ENCODE measurements at places on chromosomes 6 and 20. TPM values are rescaled to one million over a fixed set of nuclear protein-coding genes. Genes with fewer than 3 reads are reported as not detected.

DNA sequence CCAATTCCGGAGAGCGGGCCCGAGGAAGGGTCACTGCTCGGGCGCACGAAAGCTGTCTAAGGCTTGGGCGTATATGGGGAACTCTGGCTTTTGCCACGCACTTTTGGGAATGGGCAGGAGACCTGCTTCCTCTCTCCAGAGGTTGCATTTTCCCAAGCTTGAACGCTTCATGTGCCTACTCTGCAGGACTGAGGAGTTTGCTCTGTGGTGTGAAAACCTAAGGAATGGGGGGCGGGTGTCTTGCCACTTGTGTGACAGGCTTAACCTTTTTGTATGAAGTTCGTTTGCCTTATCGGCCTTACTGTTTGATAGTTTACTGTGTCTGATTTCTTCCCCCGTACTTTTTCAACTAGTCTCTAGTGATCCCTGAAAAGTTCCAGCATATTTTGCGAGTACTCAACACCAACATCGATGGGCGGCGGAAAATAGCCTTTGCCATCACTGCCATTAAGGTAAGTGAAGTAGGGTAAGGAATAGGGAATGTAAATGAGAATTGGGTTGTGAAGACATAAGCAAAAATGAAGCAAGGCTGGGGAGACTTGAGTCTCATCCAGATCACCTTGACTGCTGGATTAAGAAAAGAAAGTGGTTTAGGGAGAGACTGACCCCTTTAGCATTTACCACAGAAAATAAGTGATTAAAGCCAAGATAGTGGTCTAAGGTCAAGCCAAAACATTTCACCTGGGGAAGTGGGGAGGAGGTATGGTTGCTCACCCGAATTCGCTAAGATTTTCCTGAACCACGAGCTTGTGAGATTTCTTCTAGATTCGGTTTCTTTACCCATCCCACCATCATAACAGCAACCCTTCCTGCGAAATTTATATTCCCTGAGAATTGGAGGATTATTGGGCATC, 627 bp downstream of the RPS18 start:
- no peak for DNase-seq

DNA sequence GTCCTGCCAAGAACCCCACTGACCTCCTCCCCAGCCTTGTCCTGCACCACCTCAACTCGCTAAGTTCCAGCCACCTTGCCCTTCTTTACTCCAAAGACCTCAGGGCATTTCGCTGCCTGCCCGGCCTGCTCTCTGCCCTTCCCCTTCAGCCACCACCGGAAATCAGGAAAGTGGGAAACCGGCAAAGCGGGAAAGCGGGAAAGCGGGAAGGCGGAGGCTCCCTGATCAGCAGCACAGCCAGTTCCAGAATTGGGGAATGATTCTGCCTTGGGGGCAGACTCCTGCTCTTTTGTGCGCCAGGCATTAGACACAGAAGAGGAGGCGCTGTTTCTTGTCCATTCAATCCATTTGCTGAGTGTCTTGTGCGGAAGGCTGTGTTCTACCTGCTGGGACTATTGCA, 111.3 kb downstream of the ZDHHC14 start:
- DNase-seq: no peak

- DNase-seq: no peak
These were observed 133.2 kb downstream of the SNX5 start for GRCh38 chr20:17835240-17835933.

DNA sequence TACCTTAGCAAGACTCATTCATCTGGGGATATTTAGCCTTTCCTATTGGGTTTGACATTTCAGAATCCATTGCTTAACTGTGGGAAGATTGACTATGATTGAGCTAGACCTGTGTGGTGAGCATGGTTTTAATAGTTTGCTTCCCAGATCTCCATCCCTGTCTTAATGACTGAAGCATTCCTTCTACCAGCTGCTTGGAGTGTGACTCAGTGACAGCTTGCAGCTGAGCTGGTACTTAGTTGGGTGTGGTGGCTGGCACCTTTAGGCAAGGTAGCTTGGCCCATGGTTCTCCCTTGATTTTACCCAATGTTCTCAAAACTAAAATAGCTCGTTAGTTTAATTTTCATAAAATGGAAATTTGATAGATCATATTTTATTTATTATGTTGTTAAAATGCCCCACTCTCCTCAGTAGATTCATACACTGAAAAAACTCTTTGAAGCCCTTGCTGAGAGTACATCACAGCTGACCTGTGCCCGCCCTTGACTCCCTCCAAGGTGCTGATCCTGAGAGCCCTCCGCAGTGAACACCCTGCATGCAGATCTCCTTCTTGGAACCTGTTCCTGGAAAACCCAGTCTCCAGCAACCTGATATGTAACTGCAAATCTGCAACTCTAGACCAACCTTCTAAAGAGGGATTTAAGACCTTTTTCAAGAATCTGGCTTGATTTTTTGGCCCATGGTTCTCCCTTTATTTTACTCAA, 19.1 kb downstream of the DOK5 start:
- DNase-seq: no peak

DNA sequence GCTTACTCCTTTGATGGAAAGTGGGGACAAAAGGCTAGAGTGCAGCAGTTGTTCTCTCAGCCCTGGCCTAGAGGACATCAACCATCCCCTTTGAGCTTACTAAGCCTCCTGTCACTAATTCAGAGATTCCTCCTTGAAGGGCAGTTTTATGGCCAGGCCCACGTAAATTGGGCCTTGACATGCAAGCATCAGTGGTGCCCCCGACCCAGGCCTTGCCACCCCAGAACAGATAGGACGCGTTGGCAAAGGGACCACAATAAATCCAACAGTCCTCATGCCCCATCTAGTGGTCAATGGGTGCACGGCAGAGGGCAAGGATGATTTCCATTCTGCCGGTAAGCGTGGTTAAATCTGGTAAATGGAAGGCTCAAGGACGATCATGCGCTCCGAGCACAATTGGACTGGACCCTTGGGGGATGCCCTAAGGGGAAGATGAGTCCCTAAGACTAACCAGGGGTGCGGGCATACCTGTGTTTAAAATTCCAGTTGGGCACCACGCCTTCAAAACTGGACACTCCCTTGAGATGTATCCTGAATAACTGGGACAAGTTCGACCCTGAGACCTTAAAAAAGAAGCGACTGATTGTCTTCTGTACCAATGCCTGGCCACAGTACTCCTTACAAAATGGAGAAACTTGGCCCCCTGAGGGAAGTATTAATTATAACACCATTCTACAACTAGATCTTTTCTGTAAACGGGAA, 32.6 kb downstream of the CEP85L start:
- DNase-seq: no peak

DNA sequence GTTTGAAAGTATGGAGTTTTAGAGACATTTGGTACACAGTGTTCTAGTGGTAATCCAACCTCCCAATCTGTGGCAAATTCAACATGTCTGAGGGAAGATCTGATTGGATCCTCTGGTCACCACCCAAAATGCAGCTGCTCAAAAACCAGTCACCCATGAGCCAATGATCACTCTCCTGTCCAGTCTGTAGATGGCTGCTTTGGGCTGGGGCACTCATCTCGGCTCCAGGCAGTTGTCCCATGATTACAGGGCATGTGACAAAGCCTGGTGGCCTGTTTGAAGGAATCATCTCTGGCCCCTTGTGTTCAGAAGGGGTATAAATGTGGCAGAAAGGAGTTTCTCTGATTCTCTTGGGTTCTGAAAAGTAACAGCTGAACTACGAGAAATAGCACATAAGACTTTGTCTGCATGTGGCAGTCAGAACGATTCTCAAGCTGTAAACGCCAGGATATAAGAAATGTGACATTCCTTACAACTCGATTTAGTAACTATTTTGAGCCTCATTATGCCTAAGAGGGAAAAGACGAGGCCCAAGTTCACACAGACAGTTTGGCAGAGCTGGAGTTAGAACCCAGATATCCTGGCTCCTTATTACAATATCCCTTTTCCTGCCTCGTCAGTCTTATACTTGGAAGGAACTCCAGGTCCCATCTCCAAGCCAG, 3.9 kb upstream of the C20orf202 start:
- DNase-seq: no peak

DNA sequence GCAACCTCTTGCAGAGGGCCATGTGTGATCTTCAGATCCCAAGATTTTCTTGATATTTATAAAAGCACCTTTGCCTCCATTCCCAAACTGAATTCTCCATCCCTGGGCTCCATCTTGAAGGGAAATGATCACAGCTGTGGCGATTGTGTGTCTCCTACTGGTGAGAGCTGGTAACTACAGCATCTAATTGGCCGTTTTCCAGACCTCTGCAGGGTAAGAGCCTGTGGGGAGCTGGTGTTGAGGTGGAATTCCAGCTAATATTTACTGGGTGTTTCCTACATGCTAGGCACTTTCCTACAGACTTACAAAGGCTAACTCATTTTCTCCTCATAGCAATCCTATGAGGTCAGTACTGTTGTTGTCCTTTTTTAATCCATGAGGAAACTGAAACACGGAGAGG, 59.2 kb upstream of the FNDC1 start:
- DNase-seq: no peak

GRCh38 chr20:40144581-40144980, 544.5 kb downstream of the MAFB start:
- DNase-seq: no peak

- no peak for DNase-seq
These were observed 454 bp downstream of the L3MBTL3 start for GRCh38 chr6:130018744-130019325.

GRCh38 chr6:116392132-116393013, 21.6 kb downstream of the DSE start:
- DNase-seq: no peak

DNA sequence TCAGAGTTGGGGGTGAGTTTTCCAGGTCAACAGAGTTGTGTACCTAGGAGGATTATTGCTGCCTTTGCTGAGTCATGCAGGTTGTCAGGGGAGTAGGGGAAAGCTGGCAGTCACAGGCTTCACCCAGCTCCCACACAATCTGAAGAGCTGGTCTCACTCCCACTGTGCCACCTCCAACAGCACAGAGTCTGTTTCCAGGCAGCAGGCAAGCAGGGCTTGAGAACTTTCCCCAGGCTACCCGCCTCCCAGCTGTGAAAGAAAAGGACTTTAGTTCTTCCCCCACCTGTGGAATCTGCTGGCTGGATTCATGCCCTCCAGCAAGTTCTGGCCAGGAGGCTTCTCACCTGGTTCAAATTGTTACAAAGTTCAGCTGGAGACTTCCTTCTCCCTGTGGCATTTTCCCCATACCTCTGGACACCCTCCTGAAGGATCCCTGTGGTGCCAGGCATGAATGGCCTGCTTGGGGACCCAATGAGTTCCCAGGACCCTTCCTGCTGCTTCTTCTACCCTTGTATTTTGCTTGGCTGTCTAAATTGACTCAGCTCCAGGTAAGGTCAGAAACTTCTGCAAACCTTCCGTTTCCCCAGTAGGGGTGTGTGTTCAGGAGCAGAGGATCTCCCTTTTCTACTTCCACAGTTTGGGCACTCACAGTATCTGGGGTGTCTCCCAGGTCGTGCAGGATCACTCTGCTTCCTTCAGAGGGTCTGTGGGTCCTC, 378.1 kb upstream of the MAN1A1 start:
- DNase-seq: no peak

- no peak for DNase-seq
These were observed 14.7 kb upstream of the TAF4 start for GRCh38 chr20:62080249-62080990.

GRCh38 chr6:21885532-21886114, 292.1 kb downstream of the SOX4 start:
- no peak for DNase-seq

- DNase-seq: no peak
These were observed 204.9 kb upstream of the NT5E start for GRCh38 chr6:85245004-85245403.

DNA sequence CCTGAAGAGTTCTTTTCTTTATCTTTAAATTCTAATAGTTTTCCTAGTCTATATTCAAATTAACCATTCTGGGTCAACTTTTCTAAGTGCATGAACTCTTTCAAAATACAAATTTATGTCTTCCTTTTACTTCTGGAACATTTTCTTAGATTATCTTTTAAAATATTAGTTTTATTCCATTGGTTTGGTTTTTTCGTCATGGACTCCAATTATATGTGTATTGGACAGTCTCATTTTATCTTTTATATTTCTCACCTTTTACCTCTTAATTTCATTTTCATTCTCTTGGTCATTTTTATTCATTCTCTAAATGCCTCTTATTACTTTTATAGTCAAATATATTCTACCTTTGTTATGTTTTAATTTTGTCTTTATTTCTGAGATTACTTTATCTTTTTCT, 356.7 kb upstream of the MMS22L start:
- DNase-seq: no peak

GRCh38 chr20:47263465-47264084, 92.9 kb downstream of the ZMYND8 start:
- no peak for DNase-seq

DNA sequence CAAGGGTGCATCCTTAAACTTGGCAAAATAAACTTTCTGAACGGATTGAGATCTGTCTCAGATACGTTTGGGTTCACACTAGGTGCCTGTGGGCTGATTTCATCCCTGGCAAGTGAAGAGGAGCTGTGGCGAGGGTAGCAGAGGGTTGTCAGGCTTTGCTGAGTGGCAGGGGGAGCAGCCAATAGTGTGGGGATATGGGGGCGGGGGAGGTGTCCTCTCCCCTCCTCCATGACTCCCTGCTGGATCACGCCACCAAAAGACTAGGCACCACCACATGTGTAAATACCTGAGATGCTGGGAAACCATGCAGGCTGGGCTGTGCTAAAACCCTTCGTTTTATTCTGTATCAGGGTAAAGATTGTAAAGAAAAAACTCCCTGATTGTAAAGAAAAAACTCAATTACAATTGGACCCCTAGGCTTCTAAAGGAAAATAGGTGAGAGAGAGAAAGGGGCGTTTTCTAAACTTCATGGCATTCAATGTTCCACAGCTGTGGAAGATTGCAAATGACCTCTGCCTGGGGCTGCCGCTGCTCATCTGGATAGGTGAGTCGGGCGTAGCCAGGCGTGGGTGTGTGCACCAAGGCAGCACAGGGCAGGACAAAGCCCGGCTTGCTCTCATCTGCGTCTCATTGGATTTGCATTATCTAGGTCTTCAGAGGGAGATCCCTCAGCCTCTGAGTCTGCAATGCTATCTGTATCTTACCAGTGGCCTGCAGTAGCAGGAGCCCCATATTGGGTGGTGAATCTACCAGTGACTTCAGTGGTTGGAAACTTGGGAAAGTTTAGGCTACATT, 26.9 kb upstream of the ADTRP start:
- DNase-seq: no peak

LY86 gene
- 2.3 TPM for total RNA-seq

GCNT2 gene
- 6.9 TPM for total RNA-seq

C20orf141 gene
- total RNA-seq: not detected

SRMS gene
- not detected for total RNA-seq

NPBWR2 gene
- not detected for total RNA-seq

OR12D3 gene
- total RNA-seq: not detected

SPDEF gene
- 0.79 TPM for total RNA-seq

VSX1 gene
- not detected for total RNA-seq

NOX3 gene
- total RNA-seq: not detected

SLA2 gene
- not detected for total RNA-seq

BNIP5 gene
- not detected for total RNA-seq

EDN3 gene
- total RNA-seq: 9.3 TPM
